ENCODE measurements at places on chromosomes 1 and 21.

DNA sequence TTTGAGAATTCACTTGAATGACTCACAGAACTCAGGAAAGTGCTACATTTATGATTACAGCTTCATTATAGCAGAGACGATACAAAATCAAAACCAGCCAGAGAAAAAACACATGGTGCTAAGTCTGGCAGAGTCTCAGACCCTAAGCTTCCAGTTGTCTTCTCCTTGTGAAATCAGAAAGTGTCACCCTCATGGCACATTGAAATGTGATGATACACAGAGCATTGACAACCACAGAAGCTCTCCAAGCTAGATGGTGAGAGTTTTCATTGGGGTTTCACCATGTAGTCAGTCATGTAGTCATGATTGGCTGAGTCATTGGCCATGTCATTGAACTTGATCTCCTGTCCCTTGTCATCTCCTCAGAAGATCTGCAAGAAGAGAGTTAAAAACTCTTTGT, 526.6 kb downstream of the MRPL39 start:
- DNase-seq, result no peak

- peak; percentile 37 for DNase-seq
Measured at GRCh38 chr1:22930240-22930912, 42.3 kb downstream of the LACTBL1 start.

GRCh38 chr1:85836736-85837135, 128.5 kb upstream of the ZNHIT6 start:
- no peak for DNase-seq

- DNase-seq, result no peak
Measured at GRCh38 chr1:71464016-71464415, 383.2 kb upstream of the ZRANB2 start.

DNA sequence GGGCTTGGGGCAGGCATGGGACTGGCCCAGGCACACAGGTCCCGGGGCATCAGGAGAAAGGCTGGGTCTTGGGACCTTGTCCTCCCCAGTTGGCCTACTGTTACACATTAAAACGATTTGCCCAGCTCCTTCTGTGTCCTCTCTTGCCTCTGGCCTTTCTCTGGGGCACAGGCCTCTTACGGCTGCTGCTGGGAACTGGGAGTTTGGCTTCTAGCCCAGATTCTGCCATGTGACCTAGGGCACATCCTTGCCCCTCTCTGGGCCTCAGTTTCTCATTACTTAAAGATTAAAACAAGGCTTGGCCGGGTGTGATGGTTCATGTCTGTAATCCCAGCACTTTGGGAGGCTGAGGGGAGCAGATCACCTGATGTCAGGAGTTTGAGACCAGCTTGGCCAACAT, 14.0 kb downstream of the KDF1 start:
- no peak for DNase-seq

DNA sequence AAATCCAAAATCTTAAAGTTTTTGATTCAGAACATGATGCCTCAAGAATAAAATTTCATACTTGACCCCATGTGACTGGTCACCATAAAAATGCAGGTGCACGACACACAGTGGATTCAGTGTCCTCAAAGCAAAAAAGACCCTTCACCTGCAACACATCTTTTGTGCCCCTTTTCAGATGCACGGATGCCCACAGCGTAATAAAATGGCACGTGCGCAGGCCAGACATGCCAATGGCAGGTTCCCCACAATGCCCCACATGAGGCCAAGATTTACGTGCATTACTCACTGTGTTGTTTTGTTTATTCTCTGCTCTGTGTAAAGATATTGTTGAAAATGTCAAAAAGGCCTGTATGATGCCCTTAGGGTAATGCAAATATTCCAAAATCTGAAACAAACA, 9.3 kb downstream of the KCNA10 start:
- no peak for DNase-seq

DNA sequence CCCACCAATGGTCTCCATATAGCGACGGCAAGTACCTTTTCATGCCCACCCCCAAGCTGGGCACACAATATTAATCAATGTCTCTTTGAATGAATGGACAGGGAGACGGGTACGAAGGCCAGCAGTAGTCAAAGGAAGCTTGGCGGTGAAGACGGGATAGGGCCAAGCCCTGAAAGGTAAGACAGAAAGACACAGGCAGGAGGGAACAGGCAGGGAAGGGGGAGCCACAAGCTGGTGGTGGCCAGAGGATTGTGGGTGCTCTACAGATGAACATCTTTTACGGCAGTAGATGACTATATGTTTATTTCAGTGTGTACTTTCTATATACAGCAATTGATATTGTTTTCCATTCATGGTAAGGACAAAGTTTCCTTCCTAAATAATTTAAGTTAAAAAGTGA, 16.3 kb downstream of the CAPZB start:
- DNase-seq, result no peak

GRCh38 chr1:231938711-231939110, 312.1 kb downstream of the DISC1 start:
- no peak for DNase-seq

DNA sequence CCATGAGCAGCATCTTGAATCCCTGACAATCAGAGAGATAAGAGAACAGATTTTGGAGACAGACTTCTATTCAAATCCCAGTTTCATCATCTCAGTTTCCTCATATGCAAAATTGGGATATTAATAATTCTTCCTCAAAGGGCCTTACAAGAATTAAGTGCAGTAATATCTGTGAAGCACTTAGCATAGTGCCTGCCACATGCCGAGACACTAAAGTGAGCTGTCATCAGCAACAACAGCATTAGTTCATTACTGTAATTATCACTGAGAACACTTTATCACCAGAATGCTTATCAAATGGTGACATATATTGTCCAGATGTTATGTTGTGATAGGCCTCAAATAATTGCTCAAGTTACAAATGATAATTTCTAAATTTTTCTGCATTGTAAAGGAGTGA, 922 bp upstream of the FCRLB start:
- DNase-seq, result no peak

DNA sequence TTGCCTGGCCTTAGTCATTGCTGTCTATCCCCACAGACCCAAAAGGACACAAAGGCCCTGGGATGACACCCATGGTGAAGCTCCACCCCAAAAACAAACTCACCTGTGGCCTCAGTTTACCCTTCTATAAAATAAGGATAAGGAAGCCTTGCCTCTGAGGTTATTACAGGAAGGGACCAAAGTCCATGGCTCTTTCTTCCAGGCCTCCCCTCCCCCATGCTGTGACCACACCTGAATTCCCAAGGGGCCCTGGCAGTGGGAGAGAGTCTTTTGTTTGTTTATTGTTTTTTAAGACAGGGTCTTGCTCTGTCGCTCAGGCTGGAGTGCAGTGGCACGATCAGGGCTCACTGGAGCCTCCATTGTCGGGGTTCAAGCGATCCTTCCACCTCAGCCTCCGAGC, 10.5 kb upstream of the TNFRSF25 start:
- DNase-seq, result no peak

GRCh38 chr1:27133991-27134390, 20.9 kb downstream of the SLC9A1 start:
- no peak for DNase-seq

GRCh38 chr1:156959414-156959813, 39.0 kb downstream of the LRRC71 start:
- no peak for DNase-seq

DNA sequence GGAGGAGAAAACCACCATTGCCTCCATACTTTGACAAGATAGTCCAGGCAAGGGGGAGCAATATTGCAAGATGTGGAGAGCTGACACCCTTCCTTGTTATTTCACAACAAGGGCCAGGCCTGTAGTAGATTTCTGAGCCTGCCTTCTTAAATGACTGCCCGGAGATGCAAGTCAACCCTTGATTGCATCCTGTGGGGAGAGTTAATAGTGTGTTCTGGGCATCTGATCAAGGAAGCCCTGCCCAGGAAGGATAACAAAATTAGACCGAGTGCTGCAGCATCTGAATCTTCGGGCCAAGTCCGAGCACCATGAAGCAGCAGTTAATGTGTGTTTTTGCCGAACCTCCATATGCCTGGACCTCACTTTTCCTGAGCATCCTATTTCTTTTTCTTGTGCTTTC, 382.3 kb downstream of the PRDM2 start:
- no peak for DNase-seq

GRCh38 chr1:11680270-11681070, 478 bp downstream of the MAD2L2 start:
- DNase-seq, result peak; percentile 24

DNA sequence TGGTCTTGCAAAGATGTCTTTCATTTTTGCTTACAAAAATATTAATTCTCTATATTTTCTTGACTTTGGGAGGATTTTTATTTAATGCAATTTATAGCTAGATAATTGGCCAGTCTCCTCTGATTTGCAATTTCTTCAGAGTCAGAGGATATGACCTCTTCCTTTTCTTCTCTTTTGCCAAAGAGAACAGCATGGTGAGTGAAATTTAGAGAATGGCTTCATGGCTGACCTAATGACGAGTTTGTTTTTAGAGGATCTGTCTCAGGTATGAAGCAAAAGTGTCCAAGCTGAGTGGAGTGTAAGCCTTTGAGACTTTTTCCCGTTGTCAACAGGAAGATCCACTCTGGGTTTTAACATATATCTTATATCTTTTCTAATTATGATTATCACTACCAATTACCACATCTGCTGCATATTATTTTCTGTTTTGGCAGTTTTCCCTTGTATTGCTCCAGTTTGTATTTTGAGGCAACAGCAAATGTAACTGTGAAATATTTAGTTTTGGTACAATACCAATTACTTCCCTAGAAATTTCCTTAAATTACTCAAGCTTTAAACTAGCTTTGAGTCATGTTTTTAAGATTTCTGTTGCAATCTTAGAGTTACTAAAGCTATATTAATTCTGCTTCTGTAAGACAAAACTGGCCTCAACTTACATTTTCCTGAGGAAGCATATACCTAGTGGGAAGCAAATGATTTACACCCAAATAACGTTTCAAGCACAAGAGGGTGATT, 332.8 kb upstream of the ZRANB2 start:
- DNase-seq, result no peak

DNA sequence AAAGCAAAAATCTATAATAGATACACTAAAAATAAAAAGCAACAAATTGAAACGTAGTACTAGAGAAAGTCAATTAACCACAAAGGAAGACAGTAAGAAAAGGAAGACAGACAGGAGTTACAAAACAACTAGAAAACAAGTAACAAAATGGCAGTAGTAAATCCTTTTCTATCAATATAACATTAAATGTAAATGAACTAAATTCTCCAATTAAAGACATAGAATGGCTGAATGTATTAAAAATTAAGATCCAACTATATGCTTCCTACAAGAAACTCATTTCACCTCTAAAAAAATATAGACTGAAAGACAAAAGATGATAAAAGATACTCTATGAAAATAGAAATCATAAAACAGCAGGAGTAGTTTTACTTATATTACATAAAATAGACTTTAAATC, 79.1 kb downstream of the CTH start:
- no peak for DNase-seq

GRCh38 chr1:75789988-75790387, 3.9 kb downstream of the RABGGTB start:
- no peak for DNase-seq

GRCh38 chr1:157359314-157360022, 192.8 kb downstream of the FCRL5 start:
- DNase-seq, result no peak

DNA sequence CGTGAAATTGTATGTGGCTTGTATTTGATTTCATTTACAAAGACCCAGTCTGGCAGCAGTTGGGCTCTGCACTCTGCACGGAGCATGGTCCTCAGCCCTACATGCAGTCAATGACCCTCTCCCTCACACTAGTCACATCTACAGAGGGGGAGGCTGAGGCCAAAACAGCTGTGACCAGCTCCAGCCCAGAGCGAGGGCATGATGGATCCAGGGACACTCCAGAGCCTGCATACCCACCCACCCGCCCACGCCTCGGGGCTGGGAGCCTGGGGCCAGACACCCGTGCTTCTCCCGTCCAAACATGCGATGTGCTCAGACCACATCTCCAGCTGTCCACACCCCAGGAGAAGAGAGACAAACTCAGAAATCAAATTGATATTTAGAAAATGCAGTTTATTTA, 14.0 kb upstream of the PRDM16 start:
- no peak for DNase-seq

- DNase-seq, result no peak
Measured at GRCh38 chr1:231508497-231508896, 20.0 kb upstream of the TSNAX start.

- DNase-seq, result no peak
Measured at GRCh38 chr1:42429603-42430002, 26.2 kb downstream of the ZMYND12 start.

DNA sequence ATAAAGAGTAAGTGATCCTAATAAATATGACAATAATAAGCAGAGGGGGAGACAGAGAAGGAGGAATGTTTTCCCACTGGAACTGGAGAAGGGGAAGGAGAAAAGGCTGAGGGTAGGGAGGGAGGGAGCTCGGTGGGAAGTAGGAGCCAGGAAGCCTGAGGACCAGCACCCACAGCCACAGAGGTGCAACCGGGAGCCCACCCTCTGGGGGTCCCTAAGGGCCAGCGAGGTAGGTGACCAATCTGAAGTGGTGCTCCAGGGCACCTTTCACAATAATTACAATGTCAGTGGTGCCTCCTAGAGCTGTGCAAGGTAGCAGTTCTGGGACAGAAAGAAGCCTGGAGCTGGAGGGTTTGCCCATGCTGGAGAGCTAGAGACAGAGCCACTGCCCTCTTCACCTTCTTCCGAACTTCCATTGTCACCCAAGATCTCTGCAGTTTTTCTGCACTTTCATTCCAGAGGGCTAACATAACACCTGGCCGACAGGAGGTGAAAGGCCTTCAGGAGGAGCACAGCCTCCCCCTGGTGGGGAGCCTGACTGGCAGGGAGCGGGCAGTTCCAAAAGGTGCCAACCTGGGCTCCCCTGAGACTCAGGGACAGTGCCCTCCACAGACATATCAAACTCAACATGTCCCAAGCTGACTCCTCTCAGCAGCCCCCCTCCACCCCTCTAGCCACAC, 4.1 kb upstream of the AHCYL1 start:
- no peak for DNase-seq

GRCh38 chr1:56473582-56474270, 105.6 kb downstream of the PLPP3 start:
- DNase-seq, result no peak

DNA sequence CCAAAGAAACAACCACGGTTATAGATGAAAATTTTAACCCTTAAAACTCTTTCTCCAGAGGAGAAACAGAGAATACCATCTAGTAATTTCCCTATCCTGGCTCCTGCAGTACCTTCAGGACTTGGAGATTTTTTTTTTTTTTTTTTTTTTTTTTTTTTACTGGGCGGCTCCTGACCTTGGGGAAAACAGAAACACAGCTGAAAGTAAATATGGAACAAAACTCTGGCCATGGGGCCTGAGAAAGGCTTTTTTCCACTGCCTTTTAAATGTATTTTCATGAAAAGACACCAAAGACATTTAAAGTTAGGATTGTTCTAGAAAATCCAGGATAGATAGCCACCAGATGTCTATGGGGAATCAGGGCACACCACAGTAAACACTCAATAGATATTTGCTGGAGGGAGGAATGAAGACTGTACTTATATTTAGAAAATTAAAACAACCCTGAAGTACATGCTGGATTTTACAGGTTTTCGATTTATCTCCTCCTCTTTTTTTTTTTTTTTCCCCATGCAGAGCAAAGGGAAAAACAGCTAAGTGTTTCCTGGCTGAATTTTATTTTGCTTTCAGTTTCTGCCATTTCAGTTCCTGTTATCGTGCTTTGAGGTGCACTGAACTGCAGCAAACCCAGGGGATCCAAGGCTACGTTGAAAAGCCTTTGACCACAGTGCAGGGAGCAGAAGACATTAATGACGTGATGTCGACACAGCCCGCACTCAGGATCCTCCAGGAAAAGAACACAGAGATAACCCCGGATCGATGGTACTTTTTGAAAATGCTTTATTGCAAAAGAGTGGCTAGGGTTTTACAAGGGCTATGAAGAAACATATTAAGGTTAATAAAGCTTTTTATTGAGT, 35.7 kb upstream of the CNN3 start:
- DNase-seq, result peak; percentile 29

- no peak for DNase-seq
Measured at GRCh38 chr1:17434016-17434415, 5.5 kb downstream of the RCC2 start.
